ENCODE measurements at places on chromosomes 4 and X. TPM values are rescaled to one million over a fixed set of nuclear protein-coding genes. Genes with fewer than 3 reads are reported as not detected.

DNA sequence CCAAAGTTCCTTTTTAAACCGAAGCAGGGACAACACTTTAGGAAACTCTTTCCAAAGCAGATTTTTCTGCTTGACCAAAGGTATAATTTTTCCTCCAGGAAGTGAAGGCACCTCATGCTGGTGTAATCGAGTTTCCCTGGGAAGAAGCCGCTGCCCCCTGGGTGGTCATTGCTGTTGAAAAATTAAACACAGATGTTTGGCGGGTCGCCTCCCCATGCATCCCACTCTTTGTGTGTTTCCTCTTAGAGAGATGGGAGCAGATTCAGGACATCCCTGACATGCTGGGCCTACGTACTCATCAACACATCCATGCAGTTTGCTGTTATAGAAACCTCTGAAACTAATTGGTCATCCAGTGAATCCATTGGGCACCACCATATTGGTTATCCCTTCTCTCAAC, 179.2 kb upstream of the HCCS start:
- DNase-seq, result no peak

USP17L26 gene
- total RNA-seq, result not detected

ASB9 gene
- 0.34 TPM for total RNA-seq

CDS1 gene
- total RNA-seq, result 0.30 TPM

- no peak for DNase-seq
These were observed 255 bp upstream of the CNOT6L start for GRCh38 chr4:77819404-77819842.

- DNase-seq, result no peak
These were observed 17.7 kb upstream of the ELOVL6 start for GRCh38 chr4:110216129-110216528.

OPRPN gene
- total RNA-seq, result not detected

DNA sequence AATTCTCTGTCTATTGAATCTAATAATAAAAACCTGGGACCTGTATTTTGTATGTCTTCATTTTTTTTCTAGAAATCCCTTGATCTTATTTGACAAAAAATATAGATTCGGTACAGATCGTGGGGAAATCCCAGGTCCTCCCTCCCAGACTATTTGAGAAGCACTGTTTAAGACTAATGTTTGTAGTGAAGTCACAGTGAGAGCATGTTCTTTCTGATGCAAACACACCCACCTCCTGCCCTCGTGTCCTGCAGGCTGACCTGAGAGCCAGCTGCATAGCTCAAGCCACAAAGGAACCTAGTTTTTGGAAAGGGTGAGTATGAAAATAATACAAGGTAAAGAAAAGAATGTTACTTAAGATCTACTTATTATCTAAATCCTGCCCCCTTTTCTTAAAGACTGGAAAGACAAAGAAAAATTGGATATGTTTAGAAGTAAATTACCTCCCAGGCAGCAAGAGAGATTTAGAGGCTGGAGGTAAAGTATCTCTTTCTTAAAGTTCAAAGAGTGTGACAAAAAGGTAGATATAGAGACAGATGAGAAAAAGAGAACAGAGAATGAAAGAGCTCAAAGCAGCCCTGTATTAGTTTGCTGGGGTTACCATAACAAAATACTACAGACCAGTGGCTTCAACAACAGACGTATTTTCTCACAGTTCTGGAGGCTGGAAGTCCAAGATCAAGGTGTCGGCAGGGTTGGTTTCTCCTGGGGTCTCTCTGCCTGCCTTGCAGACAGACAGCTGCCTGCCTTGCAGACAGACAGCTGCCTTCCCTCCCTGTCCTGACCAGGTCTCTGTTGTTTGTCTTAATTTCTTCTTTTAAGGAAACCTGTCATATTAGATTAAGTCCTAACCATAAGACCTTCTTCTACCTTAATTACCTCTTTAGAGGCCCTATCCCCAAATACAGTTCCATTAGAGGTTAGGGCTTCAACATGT, 20.4 kb upstream of the DCTD start:
- no peak for DNase-seq

GRCh38 chr4:96035727-96036126, 195.8 kb downstream of the PDHA2 start:
- no peak for DNase-seq

DNA sequence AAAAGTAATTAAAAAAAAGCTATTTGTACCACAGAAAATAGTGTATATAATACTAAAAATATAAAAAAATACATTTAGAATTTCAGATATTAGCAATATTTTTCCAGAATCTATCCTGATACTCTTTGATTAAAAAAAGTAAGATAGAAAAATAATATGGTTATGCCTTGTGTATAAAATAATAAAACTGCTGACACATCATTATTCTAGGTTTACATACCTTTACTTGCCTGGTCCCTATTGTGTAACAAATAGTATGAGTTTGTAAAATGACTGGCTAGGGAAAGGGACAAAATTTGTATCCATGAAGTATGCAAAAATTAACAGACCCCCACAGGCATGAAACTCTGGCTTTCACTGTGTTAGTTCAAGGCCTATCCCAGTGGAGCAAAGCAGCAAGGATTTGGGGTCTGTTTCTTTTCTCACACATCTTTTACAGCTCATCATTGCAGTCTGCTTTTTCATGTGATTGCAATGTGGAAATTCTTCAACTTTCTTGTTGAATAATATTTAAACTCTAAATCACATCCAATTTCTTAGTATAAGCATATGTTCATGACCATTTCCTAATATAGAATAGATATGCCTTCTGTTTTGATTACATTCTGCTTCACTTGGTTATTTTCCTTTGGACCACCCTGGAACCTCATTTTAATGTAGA, 136.7 kb upstream of the PCDH18 start:
- DNase-seq, result no peak

GRCh38 chrX:42241421-42241820, 318.1 kb upstream of the CASK start:
- DNase-seq, result no peak

SCD5 gene
- total RNA-seq, result 32.5 TPM

- peak; percentile 16 for DNase-seq
These were observed 297.8 kb downstream of the RAPGEF2 start for GRCh38 chr4:159400558-159401225.

NXF2B gene
- total RNA-seq, result not detected

HMX1 gene
- not detected for total RNA-seq

CCDC149 gene
- total RNA-seq, result 10.6 TPM

SLC6A8 gene
- 15.1 TPM for total RNA-seq

GRIA2 gene
- total RNA-seq, result not detected

- DNase-seq, result no peak
These were observed 140.2 kb upstream of the PJA1 start for GRCh38 chrX:69305333-69306062.

GRCh38 chr4:128358231-128358912, 70.8 kb upstream of the PGRMC2 start:
- peak; percentile 71 for DNase-seq

GRCh38 chrX:123731987-123732669, 724 bp downstream of the THOC2 start:
- DNase-seq, result no peak

- DNase-seq, result no peak
These were observed 115.7 kb upstream of the TEX13C start for GRCh38 chrX:125203737-125204578.

- DNase-seq, result no peak
These were observed 137.3 kb upstream of the ANXA10 start for GRCh38 chr4:167955006-167955405.

DNA sequence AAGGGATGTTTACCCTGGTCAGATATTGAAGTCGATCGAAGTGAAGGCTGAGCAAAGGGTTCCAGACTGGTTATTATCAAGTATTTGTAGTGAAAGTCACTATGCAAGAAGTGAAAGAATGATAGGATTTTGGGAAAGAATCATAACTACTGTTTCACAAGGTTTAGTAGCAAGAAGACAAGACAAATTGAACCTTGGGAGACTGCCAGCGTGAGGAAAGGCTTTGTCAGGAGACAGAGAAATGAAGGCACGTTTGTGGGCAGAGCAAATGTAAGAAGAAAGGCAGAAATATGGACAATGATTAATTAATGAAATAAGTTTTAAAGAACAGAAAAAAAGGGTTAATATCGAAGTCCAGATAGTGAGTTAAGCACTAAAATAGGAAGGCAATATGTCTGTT, 456.8 kb downstream of the TRIML1 start:
- no peak for DNase-seq

GRCh38 chrX:115047181-115047580, 29.8 kb upstream of the IL13RA2 start:
- peak; percentile 17 for DNase-seq

DNA sequence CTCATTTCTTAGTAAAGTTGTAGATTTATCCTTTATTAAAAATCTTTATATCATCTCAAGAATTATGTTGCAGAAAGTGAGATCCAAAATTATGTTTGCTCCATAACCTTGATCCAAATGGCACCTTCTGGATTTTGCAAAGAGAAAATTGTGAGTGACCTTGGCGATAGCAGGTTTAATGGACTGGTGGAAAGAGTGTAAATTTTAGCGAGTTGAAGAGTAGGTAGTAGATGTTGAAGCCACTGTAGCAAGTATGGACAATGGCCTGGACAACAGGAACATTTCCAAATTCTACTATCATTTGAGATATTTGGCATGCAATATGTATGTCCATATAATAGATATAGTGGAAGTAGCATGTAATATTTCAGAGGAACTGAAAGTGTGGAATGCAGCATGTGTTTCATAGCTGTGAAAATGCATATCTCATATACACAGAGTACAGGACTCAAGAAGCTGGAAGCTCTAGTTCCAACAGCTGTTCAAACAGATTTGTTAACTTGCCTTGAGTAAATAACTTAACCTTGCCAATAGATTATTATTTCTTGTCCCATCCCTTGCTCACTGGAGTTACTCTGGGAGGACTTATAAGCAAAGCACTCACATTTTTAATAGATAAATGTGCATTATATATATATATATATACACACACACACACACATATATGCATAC, 152.5 kb upstream of the TLL1 start:
- DNase-seq, result no peak

- DNase-seq, result no peak
These were observed 20.0 kb upstream of the TMEM128 start for GRCh38 chr4:4267981-4268380.

GRCh38 chr4:89438102-89438831, 130.7 kb upstream of the GPRIN3 start:
- DNase-seq, result peak; percentile 28

- no peak for DNase-seq
These were observed 136.5 kb downstream of the PJA1 start for GRCh38 chrX:69028761-69029120.

- no peak for DNase-seq
These were observed 105.9 kb upstream of the HPGD start for GRCh38 chr4:174628191-174628590.

GRCh38 chr4:100302061-100303026, 112.1 kb upstream of the DDIT4L start:
- no peak for DNase-seq

- DNase-seq, result no peak
These were observed 47.8 kb downstream of the SEPSECS start for GRCh38 chr4:25112366-25112994.

GAGE12H gene
- total RNA-seq, result not detected

DNA sequence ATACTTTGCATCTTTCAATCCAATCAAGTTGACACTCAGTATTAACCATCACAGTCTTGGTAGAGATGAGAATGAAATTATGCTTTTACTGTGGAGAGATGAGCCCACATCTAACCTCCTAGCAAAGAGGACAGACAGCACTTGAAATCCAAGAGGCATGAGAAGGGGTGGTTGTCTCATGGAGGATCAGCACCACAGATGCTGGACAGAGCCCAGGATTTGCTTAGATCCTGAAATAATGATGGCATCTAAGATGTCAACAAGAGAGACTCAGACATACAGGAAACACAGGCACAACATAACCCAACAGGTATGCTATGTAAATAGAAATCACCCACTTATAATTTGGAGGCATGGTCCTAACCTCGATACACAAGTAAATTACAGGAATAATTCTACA, 74.3 kb upstream of the VCX2 start:
- DNase-seq, result no peak

Measured in HFFc6 (cell line).